ENCODE measurements at places on chromosomes 11 and 22. TPM values are rescaled to one million over a fixed set of nuclear protein-coding genes. Genes with fewer than 3 reads are reported as not detected.

Gene PGA5
- total RNA-seq: not detected

Gene FAM111B
- total RNA-seq: 10.6 TPM

Gene UQCC3
- 12.1 TPM for total RNA-seq

Gene DKK3
- 168 TPM for total RNA-seq

Gene HTR3B
- not detected for total RNA-seq

Gene SLC22A12
- total RNA-seq: not detected

Data from bronchus fibroblast of lung (primary cell).